ENCODE measurements at places on chromosomes 4 and X. TPM values are rescaled to one million over a fixed set of nuclear protein-coding genes. Genes with fewer than 3 reads are reported as not detected.

GABRB1 gene
- not detected for total RNA-seq

TLR1 gene
- total RNA-seq: 3.0 TPM

DNA sequence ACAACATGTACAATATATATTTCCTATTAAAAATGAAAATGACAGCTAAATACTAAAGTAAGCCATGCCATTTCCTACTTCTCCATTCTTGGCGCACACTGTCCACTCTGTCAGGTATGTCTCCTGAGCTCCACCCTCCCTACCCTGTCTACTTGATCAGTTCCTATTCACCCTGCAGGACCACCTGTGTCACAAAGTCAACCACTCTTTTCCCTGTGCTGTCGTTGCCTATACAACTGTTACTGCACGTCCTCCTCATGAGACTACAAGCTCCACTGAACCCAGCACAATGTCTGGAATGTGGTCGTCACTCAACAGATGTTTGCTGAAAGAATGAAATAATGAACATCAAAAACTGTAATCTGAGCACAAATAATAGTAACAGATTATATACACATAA, 54.9 kb downstream of the SLC9A7 start:
- no peaks in the 10 kb centered on the region for H3K27me3 ChIP-seq
- no peak overlapping the region for H3K27ac ChIP-seq
- DNase-seq: no peak
- H3K4me1 ChIP-seq: no peaks in the 10 kb centered on the region
- H3K4me3 ChIP-seq: no peak overlapping the region

FGFR3 gene
- total RNA-seq: 8.2 TPM

- no peak overlapping the region for H3K4me3 ChIP-seq
- H3K4me1 ChIP-seq: no peaks in the 10 kb centered on the region
- H3K27ac ChIP-seq: no peak overlapping the region
- H3K27me3 ChIP-seq: no peaks in the 10 kb centered on the region
- no peak for DNase-seq
- no peaks in the 10 kb centered on the region for H3K36me3 ChIP-seq
Observed at GRCh38 chr4:88734403-88734949, 36.8 kb upstream of the NAP1L5 start.

HSD17B13 gene
- not detected for total RNA-seq

- H3K4me3 ChIP-seq: no peak overlapping the region
- H3K4me1 ChIP-seq: peaks cover 28% of the 10 kb centered on the region
- no peaks in the 10 kb centered on the region for H3K36me3 ChIP-seq
- no peak overlapping the region for H3K27ac ChIP-seq
- no peaks in the 10 kb centered on the region for H3K27me3 ChIP-seq
Observed at GRCh38 chr4:74361671-74362070, 3.3 kb upstream of the EREG start.

OPN1MW gene
- not detected for total RNA-seq

ZNF732 gene
- total RNA-seq: not detected

NPY1R gene
- 0.41 TPM for total RNA-seq

DNA sequence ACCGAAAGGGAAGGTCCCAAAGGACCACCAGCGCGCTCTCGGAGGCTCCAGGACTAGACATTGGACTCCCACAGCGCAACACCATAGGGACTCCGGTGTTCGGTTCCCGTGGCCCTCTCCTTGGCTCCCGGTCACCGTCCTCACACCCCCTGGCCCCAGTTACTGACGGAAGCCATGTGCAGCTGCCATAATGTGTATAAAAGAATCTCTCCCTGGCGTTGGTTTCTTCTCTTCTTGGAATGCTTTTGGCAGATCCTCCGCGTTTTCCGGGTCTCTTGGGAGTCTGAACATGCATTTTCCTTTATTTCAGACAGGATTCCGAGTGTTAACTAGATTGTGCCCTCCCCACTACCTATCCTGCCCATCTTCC, 69.8 kb downstream of the FBXO8 start:
- H3K36me3 ChIP-seq: no peaks in the 10 kb centered on the region
- H3K27me3 ChIP-seq: no peaks in the 10 kb centered on the region
- H3K4me1 ChIP-seq: no peaks in the 10 kb centered on the region
- H3K4me3 ChIP-seq: no peak overlapping the region
- no peak for DNase-seq
- H3K27ac ChIP-seq: no peak overlapping the region

GRCh38 chr4:30182786-30183185, 537.4 kb upstream of the PCDH7 start:
- DNase-seq: no peak
- no peaks in the 10 kb centered on the region for H3K4me1 ChIP-seq
- no peaks in the 10 kb centered on the region for H3K27me3 ChIP-seq
- no peaks in the 10 kb centered on the region for H3K36me3 ChIP-seq

GAB1 gene
- total RNA-seq: 29.4 TPM

DNA sequence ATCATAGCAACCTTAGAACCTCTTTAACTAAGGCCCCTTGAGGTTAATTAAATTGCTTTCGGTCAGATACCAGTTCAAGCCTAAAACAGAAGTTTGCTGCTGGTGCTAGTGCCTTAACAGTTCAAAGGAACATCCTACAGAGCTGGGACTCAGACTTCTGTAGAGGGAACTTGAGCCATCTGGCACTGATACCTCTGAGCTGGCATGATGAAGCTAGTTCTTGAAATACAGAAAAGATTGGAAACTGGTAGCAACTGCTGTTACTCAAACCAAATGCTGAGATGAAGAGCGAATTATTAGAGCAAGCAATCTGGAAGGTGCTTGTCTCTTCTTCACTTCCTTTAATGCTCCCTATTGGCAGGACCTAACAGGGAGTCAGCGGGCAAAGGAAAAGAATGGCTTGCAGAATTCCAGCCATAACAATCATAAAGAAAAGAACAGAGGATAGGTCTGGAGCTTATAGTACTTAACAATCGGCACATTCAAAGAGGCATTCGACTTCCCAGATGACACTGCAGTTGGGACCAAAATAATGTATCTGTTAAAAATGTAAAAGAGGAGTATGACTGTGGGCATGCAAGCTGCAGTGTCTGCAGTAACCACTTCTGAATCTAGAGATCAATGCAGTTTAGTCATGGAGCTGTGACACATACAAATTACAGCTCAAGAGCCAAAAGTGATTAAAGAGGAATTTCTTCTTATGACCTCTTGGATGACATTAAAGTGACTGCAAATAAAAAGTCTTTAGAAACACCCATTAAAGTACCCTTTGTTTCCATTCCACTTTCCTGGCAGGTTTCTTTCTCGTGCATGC, 298.9 kb downstream of the PDGFC start:
- H3K4me1 ChIP-seq: no peaks in the 10 kb centered on the region
- no peaks in the 10 kb centered on the region for H3K36me3 ChIP-seq
- H3K27ac ChIP-seq: no peak overlapping the region
- no peaks in the 10 kb centered on the region for H3K27me3 ChIP-seq
- H3K4me3 ChIP-seq: no peak overlapping the region
- DNase-seq: no peak

DNA sequence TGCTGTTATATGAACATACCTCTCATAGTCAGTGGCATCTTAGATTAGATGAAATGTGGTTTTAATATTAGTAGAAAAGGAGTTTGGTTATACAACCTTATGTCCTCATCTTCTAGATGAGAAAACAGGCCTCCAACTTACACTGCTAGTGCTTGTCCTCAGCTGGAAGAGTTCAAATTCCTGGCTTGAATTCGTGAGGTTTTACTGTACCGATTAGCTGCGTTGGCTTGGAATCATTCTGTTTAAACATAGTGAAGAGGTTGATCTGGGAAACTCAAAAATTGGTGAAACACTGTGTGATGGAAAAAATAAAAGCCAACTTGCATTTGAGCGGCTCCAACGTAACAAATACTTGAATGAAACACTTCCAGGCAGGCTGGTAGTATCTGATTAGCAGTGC, 81.0 kb downstream of the LNX1 start:
- H3K27me3 ChIP-seq: no peaks in the 10 kb centered on the region
- DNase-seq: no peak
- H3K36me3 ChIP-seq: no peaks in the 10 kb centered on the region
- no peak overlapping the region for H3K4me3 ChIP-seq
- H3K4me1 ChIP-seq: no peaks in the 10 kb centered on the region
- no peak overlapping the region for H3K27ac ChIP-seq

GRCh38 chr4:66694739-66695138, 850.6 kb downstream of the CENPC start:
- H3K4me3 ChIP-seq: no peak overlapping the region
- no peaks in the 10 kb centered on the region for H3K27me3 ChIP-seq
- no peaks in the 10 kb centered on the region for H3K4me1 ChIP-seq
- no peak overlapping the region for H3K27ac ChIP-seq
- no peak for DNase-seq

NPY2R gene
- total RNA-seq: not detected

GRCh38 chr4:174279433-174280155, 3.9 kb downstream of the FBXO8 start:
- no peak for DNase-seq
- H3K4me3 ChIP-seq: no peak overlapping the region
- H3K27me3 ChIP-seq: no peaks in the 10 kb centered on the region
- H3K27ac ChIP-seq: no peak overlapping the region
- 0 out of 2 replicates have a peak, but pooled peaks cover 5% of the 10 kb centered on the region for H3K4me1 ChIP-seq

UNC5C gene
- not detected for total RNA-seq

FAM184B gene
- total RNA-seq: not detected

GRCh38 chr4:170420255-170420693, 330.5 kb upstream of the AADAT start:
- H3K4me3 ChIP-seq: no peak overlapping the region
- no peaks in the 10 kb centered on the region for H3K36me3 ChIP-seq
- H3K27me3 ChIP-seq: no peaks in the 10 kb centered on the region
- DNase-seq: no peak
- H3K27ac ChIP-seq: no peak overlapping the region

- no peak for DNase-seq
- no peak overlapping the region for H3K27ac ChIP-seq
- H3K27me3 ChIP-seq: no peaks in the 10 kb centered on the region
- no peak overlapping the region for H3K4me3 ChIP-seq
- no peaks in the 10 kb centered on the region for H3K36me3 ChIP-seq
Observed at GRCh38 chr4:25110527-25111329, 49.5 kb downstream of the SEPSECS start.

DNA sequence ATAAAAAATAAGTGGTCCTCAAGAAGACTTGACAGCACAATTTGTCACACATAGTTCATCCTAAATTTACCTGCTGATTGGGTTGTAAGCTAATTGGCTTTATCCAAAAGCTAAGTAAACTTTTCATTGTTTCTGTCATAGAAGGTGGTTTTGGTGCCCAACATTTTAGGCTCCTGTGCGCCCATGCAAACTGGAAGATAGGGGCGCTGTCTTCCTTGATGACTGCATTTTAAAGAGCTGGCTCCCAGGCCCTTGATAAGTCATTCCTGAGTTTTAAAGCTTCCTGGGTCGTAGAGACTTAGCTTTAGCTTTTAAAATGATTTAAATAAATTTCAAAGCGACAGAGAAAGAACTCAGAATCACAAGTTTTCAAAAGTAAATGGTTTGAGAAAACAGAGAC, 625.4 kb upstream of the GALNT7 start:
- no peaks in the 10 kb centered on the region for H3K27me3 ChIP-seq
- no peak overlapping the region for H3K27ac ChIP-seq
- no peak overlapping the region for H3K4me3 ChIP-seq
- no peaks in the 10 kb centered on the region for H3K36me3 ChIP-seq
- no peaks in the 10 kb centered on the region for H3K4me1 ChIP-seq

GRCh38 chr4:168797194-168797593, 212.9 kb downstream of the CBR4 start:
- peak overlapping the region; percentile 56 for H3K27ac ChIP-seq
- H3K27me3 ChIP-seq: no peaks in the 10 kb centered on the region
- no peaks in the 10 kb centered on the region for H3K36me3 ChIP-seq
- H3K4me1 ChIP-seq: peaks cover 25% of the 10 kb centered on the region
- DNase-seq: no peak

SHOX gene
- not detected for total RNA-seq

DNA sequence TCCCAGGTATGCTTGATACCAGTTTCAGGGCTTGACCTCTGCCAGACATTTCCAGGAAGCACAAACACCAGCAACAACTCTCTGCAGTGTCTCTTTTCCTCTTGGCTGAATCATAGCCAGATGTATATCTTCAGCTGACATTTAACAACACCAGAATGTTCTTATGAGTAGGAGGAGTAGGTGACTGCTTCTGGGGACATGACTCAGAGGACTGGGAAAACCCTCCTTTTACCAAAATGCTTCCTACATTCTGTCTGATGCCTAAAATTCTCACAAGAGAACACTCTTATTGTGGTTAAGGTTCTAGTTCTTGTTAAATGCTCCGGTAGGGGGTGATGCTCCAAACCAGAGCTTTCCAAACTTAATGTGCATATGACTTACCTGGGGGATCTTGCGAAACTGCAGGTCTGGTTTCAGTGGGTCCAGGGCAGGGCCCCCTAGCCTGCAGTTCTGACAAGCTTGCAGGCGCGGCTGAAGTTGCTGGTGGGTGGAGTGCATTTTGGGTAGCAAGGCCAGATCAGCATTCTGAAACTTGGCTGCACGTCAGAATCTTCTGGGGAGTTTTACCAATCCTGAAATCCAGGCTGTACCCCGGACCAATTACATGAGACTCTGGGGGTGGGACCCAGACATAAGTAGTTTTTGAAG, 329.3 kb upstream of the RPS6KA3 start:
- no peak for DNase-seq
- no peaks in the 10 kb centered on the region for H3K4me1 ChIP-seq
- no peaks in the 10 kb centered on the region for H3K36me3 ChIP-seq
- no peaks in the 10 kb centered on the region for H3K27me3 ChIP-seq
- no peak overlapping the region for H3K4me3 ChIP-seq

GRCh38 chr4:40238700-40239548, 42.1 kb downstream of the RHOH start:
- H3K4me1 ChIP-seq: no peaks in the 10 kb centered on the region
- no peak for DNase-seq

GPR119 gene
- not detected for total RNA-seq

DNA sequence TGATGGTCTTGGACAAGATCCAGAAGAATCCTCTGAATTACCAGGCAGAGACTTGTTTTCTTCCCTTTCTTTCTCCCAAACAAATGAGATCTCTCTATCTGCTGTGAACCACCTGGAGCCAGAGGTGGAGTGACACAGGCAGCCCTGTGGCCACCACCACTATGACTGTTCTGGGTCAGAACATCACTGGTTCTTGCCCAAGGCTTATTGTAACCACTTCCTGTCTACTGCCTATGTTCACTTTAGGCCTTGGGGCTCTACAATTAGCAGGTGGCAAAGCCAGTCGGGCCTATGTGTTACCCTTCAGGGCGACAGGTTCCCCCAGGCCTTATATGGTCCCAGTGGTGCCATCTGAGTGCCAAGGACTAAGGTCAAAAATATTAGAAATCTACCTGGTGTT, 161.2 kb downstream of the GLUD2 start:
- no peak overlapping the region for H3K27ac ChIP-seq
- DNase-seq: no peak
- H3K27me3 ChIP-seq: no peaks in the 10 kb centered on the region
- H3K36me3 ChIP-seq: no peaks in the 10 kb centered on the region
- H3K4me1 ChIP-seq: no peaks in the 10 kb centered on the region

Data from PC-9 (cell line).